ENCODE measurements at places on chromosomes 16 and 17. TPM values are rescaled to one million over a fixed set of nuclear protein-coding genes. Genes with fewer than 3 reads are reported as not detected.

Gene PLLP
- total RNA-seq: not detected

Gene IGF2BP1
- not detected for total RNA-seq

GRCh38 chr16:49498666-49499413, 125.2 kb downstream of the C16orf78 start:
- DNase-seq: no peak
- H3K36me3 ChIP-seq: no peaks in the 10 kb centered on the region
- H3K27me3 ChIP-seq: no peaks in the 10 kb centered on the region
- H3K4me3 ChIP-seq: no peak overlapping the region
- H3K27ac ChIP-seq: no peak overlapping the region

GRCh38 chr17:82201498-82201910, 11.1 kb downstream of the CCDC57 start:
- no peak overlapping the region for H3K4me3 ChIP-seq
- DNase-seq: no peak
- H3K27me3 ChIP-seq: no peaks in the 10 kb centered on the region
- no peak overlapping the region for H3K27ac ChIP-seq

DNA sequence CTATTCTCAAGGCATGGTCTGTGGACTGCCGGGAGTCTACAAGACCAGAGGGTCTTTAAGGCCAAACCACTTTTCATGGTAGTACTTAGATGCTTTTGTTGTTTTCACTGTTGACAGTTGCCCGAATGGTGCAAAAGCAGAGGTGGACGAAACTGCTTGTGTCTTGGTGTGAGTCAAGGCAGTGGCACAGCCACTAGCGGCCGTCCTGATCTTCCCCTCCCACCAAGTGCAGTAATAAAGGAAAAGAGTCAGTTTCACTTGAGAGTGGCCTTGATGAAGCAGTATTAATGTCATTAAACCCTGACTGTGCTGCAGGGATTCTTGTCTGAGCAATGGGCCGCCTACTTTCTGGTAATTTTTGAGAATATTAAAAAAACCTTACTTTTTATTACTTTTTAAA, 109.1 kb downstream of the PRKCA start:
- DNase-seq: no peak
- H3K4me1 ChIP-seq: no peaks in the 10 kb centered on the region
- no peak overlapping the region for H3K4me3 ChIP-seq
- H3K27me3 ChIP-seq: no peaks in the 10 kb centered on the region
- no peaks in the 10 kb centered on the region for H3K36me3 ChIP-seq

GRCh38 chr17:77106874-77107358, 33.9 kb upstream of the SEC14L1 start:
- H3K4me1 ChIP-seq: peaks cover 26% of the 10 kb centered on the region
- H3K27ac ChIP-seq: no peak overlapping the region
- no peaks in the 10 kb centered on the region for H3K27me3 ChIP-seq
- no peak overlapping the region for H3K4me3 ChIP-seq
- peak; percentile 78 for DNase-seq
- H3K36me3 ChIP-seq: no peaks in the 10 kb centered on the region

GRCh38 chr17:73160980-73161630, 3.7 kb upstream of the SSTR2 start:
- no peak overlapping the region for H3K27ac ChIP-seq
- peak; percentile 46 for DNase-seq
- no peaks in the 10 kb centered on the region for H3K36me3 ChIP-seq
- no peaks in the 10 kb centered on the region for H3K27me3 ChIP-seq
- H3K4me3 ChIP-seq: no peak overlapping the region
- peaks cover 63% of the 10 kb centered on the region for H3K4me1 ChIP-seq

DNA sequence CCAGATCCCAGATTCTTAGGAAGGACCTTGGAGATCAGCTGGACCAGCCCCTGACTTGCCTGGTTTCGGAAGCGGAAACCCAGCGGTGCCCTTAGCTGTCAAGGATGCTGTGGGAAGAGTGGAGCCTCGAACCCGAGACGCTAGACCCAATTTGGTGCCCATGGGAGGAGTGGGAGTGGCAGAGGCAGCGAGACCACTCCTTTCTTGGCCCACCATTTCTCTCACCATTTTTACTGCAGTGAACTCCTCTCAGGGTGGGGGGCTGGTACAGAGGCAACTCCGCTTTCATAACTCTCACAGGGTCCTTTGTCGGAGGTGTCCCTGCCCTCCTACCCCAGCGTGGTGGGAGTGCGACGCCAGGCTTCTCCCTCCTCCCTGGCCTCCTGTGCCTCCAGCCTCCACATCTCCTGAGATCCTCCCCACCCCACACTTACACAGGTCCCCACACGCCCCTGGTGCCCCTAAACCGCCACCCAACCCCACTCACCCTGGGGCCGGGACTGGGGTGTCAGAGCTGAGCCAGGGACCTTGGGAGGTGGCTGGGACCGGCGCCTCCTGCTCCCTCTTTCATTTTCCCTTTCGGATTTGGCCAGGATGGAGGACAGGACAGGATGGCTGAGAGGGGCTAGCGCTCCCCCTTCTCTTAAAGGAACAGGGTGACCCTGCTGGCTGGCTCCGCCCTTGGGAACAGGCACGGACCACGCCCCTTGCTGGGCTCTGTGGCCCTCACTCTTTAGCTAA, at the start of gene GJD3:
TSS of gene GJD3 (minus strand) at position 617 of the 741 bp plus-strand sequence. CDS start 922 bp downstream, outside the sequence.
- no peaks in the 10 kb centered on the region for H3K27me3 ChIP-seq
- no peak within 1 kb of the TSS for H3K27ac ChIP-seq
- H3K36me3 ChIP-seq: no peaks in the 10 kb centered on the region
- DNase-seq: no peak
- H3K4me3 ChIP-seq: no peak within 1 kb of the TSS

DNA sequence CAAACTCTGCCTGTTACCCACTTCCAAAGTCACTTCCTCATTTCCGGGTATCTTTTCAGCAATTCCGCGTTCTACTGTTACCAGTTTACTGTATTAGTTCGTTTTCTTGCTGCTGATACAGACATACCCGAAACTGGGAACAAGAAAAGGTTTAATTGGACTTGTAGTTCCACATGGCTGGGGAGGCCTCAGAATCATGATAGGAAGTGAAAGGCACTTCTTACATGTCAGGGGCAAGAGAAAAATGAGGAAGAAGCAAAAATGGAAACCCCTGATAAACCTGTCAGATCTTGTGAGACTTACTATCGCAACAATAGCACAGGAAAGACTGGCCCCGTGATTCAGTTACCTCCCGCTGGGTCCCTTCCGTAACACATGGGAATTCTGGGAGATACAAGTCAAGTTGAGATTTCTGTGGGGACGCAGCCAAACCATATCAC, 30.9 kb downstream of the PAFAH1B1 start:
- peaks cover 48% of the 10 kb centered on the region for H3K4me1 ChIP-seq
- H3K27me3 ChIP-seq: no peaks in the 10 kb centered on the region
- peak; percentile 83 for DNase-seq
- H3K36me3 ChIP-seq: no peaks in the 10 kb centered on the region
- peak overlapping the region; percentile 84 for H3K27ac ChIP-seq

DNA sequence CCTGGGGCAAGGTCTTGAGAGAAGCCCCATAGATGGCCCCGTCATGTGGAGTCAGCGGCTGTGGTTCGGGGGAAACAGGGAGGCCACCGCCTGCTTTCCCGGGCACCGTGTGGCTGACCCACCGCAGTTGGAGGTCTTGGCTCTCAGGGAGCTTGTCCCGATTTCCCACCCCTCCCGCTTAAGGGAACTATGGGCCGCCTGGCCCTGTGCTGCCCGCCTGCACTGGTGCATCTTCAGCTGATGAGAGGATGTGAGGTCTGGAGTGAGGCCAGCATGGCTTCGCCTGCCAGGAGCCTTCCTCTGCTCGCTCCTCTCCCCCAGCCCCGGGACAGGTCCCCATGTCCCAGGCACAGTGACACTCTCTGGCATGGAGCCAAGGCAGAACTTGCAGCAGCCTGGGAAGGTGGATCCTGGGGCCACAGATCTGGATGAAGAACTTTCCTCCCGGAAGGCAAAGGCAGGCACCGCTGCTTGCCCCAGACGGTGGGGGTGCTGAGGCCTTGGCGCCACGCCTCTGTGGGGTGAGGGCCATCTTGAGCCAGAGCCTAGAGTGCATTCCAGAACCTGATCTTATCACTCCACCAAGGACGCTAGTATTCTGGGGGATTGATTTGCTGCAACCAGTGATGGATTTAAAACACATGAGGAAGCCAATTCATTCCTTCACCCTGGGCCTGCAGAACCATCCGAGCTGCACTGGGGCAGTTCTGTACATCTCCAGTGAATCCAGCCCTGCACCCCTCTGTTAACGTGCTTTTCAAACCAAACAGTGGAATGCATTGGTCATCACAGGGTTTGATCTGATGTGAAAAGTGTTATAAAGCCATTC, 178.6 kb upstream of the TNRC6C start:
- no peak overlapping the region for H3K27ac ChIP-seq
- H3K4me3 ChIP-seq: no peak overlapping the region
- no peak for DNase-seq
- no peaks in the 10 kb centered on the region for H3K27me3 ChIP-seq
- no peaks in the 10 kb centered on the region for H3K4me1 ChIP-seq

DNA sequence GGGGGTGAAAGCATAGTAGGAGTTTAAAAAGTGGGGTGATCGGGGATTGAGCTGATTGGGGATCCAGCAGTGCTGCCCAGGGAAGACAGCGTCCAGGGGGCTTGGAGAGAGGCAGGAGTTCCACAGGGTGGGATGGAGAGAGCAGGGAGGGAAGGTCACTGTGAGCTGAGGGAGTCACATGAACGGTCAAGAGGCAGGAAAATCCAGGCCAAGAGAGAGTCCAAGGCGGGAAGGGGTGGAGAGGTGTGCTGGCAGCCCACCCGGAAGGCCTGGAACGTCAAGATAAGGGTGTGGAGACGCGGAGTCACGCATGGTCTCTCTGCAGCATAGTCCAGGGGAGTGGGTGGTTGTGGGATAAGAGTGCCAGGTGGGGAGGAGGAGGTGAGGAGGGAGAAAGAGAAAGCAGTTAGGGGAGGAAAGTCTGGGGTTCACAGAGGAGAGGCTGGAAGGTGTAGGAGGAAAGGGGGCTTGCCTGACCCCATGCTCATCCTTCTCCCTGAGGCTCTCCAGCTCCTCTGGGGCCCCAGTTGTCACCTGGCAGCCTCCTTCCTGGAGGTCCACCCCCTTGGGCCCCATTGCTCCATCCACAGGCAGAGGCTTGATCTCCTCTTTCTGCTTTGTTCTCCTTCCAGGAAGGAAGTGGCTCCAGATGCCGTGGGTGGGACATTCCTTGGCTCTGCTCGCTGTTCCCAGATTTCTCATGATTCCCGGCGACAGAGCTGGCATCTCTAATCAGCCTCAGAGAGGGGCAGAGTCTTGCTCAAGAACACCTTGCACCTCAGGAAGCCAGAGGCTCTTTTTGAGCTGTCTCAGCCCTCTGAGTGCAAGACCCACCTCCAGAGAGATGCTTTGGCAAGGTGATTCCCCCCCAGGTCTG, 28.7 kb downstream of the CCR7 start:
- no peak overlapping the region for H3K27ac ChIP-seq
- no peak for DNase-seq
- no peaks in the 10 kb centered on the region for H3K36me3 ChIP-seq
- H3K27me3 ChIP-seq: no peaks in the 10 kb centered on the region

GRCh38 chr16:83136924-83137323, 510.2 kb downstream of the CDH13 start:
- H3K4me3 ChIP-seq: peak overlapping the region; percentile 52
- peak; percentile 72 for DNase-seq
- no peaks in the 10 kb centered on the region for H3K27me3 ChIP-seq
- peaks cover 49% of the 10 kb centered on the region for H3K4me1 ChIP-seq

Gene AOC2
- total RNA-seq: 0.67 TPM

Gene FOXL1
- total RNA-seq: not detected

Gene FBXO47
- not detected for total RNA-seq

Gene AP1G1
- total RNA-seq: 78.8 TPM

DNA sequence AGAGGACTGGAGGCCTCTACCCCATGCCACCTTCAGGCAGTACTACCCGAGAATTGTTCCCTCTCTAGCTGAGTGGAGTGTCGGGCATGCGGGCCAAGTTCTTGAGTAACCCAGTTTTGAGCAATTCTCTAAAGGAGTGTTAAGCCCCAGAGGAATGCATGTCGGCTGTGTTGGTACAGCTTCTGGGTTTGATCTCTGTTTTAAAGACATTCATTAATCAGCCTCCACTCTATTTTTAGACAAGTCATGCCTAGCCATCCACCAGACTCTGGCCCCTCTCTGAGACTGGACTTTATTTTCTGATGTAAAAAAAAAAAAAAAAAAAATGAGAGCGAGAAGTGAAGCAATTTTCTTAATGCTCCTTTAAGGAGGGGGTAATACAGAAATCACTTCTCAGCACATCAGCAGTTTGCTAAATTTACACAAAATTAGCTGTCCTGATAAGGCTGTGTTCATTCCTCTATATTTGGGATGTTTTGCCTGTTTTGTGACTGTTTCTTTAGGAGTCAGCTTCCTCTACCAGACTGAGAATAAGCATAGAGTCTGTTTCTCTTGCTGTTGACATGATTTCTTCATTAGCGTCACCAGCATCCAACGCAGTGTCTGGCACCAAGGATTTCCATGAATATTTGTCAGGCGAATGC, 88.7 kb downstream of the AXIN2 start:
- H3K27me3 ChIP-seq: no peaks in the 10 kb centered on the region
- H3K4me3 ChIP-seq: no peak overlapping the region
- H3K27ac ChIP-seq: no peak overlapping the region
- no peaks in the 10 kb centered on the region for H3K4me1 ChIP-seq
- H3K36me3 ChIP-seq: no peaks in the 10 kb centered on the region

- no peaks in the 10 kb centered on the region for H3K4me1 ChIP-seq
- no peaks in the 10 kb centered on the region for H3K27me3 ChIP-seq
- H3K4me3 ChIP-seq: no peak overlapping the region
- DNase-seq: no peak
- H3K36me3 ChIP-seq: no peaks in the 10 kb centered on the region
- no peak overlapping the region for H3K27ac ChIP-seq
Observed at GRCh38 chr17:77755410-77755963, 203.0 kb upstream of the TNRC6C start.

DNA sequence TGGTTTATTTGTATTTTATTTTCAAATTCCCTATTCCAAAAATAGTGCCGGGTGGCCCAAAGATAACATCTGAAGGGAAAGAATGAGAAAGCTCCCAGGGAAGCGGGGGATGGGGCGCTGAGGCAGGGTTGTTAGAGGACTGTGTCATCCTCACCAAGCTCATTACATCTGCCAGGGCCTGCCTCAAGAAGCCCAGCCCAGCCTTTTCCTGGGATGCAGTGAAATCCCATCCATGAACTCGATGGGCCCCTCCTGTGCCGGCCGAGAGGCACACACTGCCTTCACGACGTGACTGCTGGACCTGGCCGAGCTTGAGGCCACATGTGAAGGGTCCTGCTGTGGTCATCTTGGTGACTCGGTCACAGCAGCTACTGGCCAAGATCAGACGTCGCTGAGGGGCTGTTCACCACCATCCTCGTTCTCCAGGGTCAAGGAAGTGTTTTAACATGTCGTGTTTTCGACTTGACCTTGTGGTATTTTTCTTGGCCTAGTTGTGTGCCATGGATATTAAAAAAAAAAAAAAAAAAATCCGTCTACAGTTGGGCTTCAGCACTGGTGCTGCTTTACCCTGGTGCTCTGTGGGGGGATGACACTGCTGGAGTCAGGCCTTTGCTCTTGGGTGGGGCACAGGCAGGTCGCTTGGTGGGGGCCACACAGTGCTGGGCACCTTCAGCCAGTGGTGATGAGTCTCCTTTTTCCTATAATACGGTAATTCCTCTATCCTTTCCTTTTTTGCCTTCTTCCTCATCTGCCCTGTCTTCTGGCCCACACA, 4.9 kb downstream of the TIMM22 start:
- peaks cover 17% of the 10 kb centered on the region for H3K4me1 ChIP-seq
- no peak overlapping the region for H3K27ac ChIP-seq
- H3K4me3 ChIP-seq: no peak overlapping the region
- H3K27me3 ChIP-seq: no peaks in the 10 kb centered on the region

Gene KRT17
- not detected for total RNA-seq

Gene NPIPA5
- total RNA-seq: 4.1 TPM

Gene PTGES3L
- 0.11 TPM for total RNA-seq
